ENCODE measurements at places on chromosomes 3 and 15.

DNA sequence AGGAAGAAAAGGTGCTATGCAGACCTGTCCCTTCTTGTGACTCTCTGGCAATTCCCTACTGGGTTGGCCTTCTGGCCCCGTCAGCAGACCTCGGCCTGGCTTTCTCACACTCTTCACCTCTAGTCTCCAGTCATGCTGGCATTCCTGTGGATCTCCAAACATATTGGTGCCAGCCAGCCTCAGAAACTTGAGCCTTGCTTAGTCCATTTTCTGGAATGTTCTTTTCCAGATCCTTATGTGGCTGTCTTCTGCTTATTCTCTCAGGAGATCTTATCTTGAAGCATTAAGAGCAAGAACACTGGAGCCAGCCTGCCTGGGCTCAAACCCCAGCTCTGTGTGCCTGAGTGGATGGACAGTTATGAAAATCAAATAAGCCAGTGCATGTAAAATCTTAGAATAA lies 88.2 kb upstream of the NTRK3 start:
- no peak for DNase-seq

GRCh38 chr15:33209575-33210481 lies 15.3 kb upstream of the FMN1 start:
- DNase-seq = no peak

GRCh38 chr3:24287755-24288450 lies 206.7 kb downstream of the THRB start:
- no peak for DNase-seq

DNA sequence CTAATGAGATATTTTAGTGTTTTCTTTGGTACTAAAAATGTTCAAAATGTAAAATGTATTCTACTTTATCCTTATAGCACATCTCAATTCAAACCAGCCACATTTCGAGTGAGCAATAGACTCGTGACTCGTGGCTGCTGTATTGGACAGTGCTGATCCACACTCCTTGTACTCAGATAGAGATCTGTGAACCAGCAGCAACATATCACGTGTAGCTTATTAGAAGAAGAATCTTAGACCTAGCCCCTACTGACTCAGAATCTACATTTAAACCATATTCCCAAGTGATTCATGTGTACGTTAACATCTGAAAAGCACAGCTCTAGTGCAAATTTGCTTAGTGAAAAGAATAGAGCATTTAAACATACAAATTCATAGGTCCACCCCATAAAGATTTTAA lies 130.9 kb downstream of the IL1RAP start:
- DNase-seq = no peak

- no peak for DNase-seq
Measured at GRCh38 chr3:141894524-141895176, 18.2 kb downstream of the ATP1B3 start.

DNA sequence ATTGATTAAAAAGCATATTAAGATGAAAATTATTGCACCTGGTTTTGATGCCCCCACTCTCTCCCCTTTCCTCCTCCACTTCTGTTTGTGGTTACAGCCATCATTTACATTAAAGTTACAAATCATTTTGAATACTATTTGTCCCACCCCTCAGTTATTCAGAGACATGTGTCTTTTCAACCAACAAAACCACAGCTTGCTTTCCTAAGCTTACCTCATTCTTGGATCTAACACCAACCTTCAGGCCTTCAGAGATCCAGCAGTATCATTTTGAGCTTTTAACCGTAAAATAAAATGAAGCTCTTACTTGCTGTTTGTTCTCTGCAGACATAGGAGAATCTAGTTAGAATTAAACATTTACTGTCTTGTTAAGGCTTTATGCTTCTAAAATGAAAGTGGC lies 4.7 kb downstream of the PXYLP1 start:
- no peak for DNase-seq

- DNase-seq = no peak
Measured at GRCh38 chr3:123066599-123066895, 278 bp upstream of the PDIA5 start.

GRCh38 chr3:194381460-194381875 lies 11.9 kb upstream of the LRRC15 start:
- DNase-seq = no peak

DNA sequence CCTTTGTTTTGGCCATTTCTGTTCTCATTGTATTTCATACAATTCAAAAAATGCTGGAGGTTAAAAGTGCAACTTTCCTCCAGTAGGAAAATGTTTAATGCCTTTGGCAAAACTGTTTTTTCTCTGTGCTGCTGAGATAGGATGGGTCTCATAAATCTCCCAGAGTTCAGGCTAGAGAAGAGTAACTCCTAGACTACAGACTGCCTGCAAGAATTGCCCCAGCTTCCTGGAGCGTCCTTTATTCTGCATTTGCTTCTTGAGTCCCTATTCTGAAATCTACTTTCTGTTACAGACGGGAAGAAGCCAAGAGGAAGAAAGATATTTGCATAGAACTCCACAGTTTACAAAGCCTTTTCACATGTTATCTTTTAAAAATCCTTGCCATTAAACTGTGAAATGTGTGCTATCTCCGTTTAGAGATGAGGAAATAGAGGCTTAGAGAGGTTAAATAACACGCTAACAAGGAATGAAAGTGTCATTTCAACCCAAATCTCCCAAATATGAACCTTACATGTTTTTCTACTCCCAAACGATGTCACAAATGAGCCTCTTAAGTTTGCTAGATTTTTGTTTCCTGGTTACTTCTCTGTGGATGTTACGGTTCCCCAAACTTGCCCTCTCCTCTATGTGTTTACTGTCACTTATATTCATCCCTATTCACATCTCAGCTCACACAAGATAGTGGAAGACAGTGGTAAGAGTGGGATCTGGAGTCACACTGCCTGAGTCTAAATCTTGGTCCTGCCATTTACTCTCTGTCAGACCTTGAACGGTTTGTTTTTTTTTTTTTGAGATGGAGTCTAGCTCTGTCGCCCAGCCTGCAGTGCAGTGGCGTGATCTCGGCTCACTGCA lies 17.4 kb downstream of the NANOGP8 start:
- no peak for DNase-seq

DNA sequence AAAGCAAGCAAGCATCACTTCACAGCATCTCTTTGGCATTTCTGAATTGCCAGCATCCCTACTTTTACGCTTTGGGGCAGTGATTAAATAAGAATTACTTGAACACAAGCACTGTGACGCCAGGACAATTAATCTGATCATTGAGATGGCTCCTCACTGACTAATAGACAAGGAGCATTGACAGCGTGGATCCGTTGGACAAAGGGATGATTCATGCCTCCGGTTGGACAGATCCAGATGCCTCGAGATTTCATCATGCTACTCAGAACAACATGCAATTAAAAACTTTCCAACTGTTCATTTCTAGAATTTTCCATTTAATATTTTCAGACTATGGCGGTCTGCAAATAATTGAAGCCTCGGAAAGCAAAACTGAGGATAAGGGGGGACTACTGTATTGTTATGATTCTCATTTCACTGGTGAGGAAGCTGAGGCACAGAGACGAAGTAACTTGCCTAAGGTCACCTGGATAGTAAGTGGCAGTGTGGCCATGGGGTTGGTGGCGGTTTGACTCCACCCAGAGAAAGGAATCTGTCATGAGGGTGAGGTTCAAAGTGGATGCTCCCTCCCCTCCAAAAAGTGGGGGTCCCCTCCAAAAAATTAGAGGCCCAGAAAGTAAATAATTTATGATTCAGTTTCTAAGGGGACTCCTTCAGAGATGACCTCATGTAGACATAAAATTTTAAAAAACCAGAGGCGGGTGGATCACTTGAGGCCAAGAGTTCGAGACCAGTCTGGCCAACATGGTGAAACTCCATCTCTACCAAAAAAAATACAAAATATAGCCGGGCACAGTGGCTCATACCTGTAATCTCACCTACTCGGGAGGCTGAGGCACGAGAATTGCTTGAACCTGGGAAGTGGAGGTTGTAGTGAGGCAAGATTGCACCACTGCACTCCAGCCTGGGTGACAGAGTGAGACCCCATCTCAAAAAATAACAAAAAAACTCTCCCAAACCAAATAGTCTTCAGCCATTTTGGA lies 12.3 kb upstream of the PGPEP1L start:
- DNase-seq = no peak

- no peak for DNase-seq
Measured at GRCh38 chr15:90262426-90262825, 3.0 kb upstream of the NGRN start.

GRCh38 chr15:22851513-22851912 lies 13.0 kb downstream of the NIPA2 start:
- DNase-seq = no peak

- no peak for DNase-seq
Measured at GRCh38 chr15:60396560-60396957, 1.2 kb downstream of the ANXA2 start.

- no peak for DNase-seq
Measured at GRCh38 chr3:144286235-144286910, 314.8 kb downstream of the DIPK2A start.

- no peak for DNase-seq
Measured at GRCh38 chr3:117490716-117491115, 781.1 kb downstream of the TUSC7 start.

- no peak for DNase-seq
Measured at GRCh38 chr3:11045536-11045935, 53.0 kb downstream of the SLC6A1 start.

- DNase-seq = no peak
Measured at GRCh38 chr15:42080186-42080918, 14.0 kb downstream of the PLA2G4D start.

- DNase-seq = no peak
Measured at GRCh38 chr15:73336756-73337155, 32.0 kb downstream of the HCN4 start.

- peak; percentile 69 for DNase-seq
Measured at GRCh38 chr3:13189639-13190377, 116.6 kb upstream of the IQSEC1 start.

GRCh38 chr3:37997342-37997741 lies 6.8 kb downstream of the VILL start:
- DNase-seq = no peak

- no peak for DNase-seq
Measured at GRCh38 chr3:81500039-81500438, 261.4 kb downstream of the GBE1 start.

GRCh38 chr15:31197497-31198414 lies 96.2 kb upstream of the TRPM1 start:
- no peak for DNase-seq

- DNase-seq = no peak
Measured at GRCh38 chr3:155747286-155747945, 2.5 kb upstream of the PLCH1 start.

GRCh38 chr3:147406028-147406931 lies at the start of gene ZIC4:
TSS of gene ZIC4 (minus strand) at chr3:147406543. CDS start at chr3:147402797, 3,746 bp downstream.
- DNase-seq = no peak

DNA sequence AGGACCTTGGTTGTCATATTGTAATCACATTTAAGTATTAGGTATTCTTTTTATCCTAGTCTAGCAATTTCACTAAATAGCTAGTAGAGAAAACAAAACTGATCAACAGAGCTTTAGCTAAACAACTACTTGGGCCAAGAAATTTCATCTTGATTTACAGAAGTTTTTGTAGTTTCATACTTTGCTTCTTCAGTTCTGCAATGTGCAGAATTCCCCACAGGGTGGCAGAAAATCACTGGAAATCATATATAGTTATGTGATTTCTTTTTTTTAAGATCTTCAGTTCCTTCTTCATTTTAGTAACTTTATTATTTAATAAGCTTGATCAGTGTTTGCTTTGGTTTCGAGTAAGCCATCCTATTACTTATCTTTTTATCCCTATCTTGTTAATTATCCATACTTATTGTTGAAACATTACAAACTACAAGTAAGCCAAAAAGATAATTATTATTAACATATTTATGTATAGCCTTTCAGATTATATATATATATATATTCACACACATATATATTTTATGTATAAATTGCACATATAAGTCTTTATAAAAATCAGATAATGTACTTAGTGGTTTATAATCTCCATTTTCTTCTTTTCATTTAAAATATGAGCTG lies 2.2 kb upstream of the BNIP2 start:
- DNase-seq = peak; percentile 57

DNA sequence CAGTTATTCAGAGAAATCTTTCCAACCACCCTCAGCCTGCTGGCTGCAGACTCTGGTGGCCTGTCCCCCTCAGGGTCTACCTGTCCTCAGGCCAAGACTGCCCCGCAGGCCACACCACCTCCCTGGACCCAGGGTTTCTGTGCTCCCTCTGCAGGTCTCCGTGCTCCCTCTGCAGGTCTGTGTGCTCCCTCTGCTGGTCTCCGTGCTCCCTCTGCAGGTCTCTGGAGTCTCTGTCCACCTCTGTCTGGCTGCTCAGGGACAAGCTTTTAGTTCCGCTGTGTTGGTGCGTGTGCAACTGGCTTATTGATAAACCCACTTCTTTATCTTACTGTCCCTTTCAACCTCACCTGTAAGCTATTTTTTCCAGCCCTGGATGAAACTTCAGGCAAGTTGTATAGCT lies 30.1 kb downstream of the BDH1 start:
- DNase-seq = no peak

- DNase-seq = no peak
Measured at GRCh38 chr3:178056868-178057267, 479.4 kb upstream of the KCNMB2 start.

GRCh38 chr3:126390201-126390600 lies 4.5 kb upstream of the CFAP100 start:
- DNase-seq = no peak

DNA sequence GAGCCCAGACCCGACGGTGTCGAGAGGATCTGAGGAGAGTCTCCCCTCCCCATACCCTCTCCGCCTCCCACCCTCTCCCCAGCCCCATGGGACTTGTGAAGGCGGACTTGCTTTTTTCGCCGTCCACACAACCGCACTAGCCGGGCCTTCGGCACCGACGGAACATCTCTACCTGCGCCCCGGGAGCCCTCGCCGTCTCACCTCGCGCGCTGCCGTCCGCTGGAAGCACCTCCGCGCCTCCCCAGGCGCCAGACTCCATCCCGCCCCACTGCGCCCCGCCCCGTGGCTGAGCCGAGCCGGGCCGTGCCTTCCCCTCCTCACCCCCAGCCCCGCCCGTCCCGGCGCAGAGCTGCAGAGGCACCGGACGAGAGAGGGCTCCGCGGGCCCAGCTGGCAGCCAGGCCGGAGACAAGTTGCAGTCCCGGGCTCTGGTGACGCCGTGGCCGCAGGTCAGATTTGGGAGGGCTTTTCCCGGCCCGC lies at the start of the genes DUOX1 and DUOXA1:
DUOX1 (plus strand) TSS at position 344 of the 479 bp plus-strand sequence. CDS start 1,973 bp downstream, outside the sequence.
DUOXA1 (minus strand) TSS at position 229 of the 479 bp plus-strand sequence. CDS start 6,865 bp downstream, outside the sequence.
- no peak for DNase-seq

- DNase-seq = no peak
Measured at GRCh38 chr15:101528108-101528916, 38.8 kb upstream of the PCSK6 start.

DNA sequence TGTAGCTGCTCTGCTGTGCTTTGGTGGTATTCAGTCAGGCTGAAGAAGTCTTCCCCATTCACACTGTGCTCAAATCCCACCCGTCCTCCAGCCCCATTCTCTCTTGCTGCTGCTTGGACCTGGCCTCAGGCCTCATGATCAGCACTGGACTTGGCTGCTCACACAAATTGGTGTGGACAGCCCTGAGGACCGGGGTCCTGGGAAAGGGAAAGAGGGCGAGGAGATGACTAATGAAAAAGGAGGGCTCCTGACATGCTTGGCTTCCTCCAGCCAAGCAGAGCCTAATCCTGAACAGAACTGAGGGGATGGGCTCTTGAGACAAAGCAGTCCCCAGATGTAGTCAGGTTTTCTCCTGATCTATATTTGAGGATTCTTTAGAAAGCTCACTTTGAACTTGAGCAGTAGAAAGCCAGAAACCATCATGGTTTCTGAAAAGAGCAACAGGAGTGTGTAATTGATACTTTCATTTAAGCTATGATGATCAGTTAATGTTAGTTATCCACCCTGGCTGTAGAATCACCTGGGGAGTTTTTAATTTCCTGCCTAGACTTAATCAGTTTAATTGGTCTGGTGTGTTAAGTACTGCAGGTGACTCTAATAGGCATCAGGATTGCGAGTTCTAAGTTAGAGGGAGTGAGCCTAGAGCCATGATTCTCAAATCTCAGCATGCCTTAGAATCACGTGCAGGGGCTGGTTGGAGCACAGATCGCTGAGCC lies 79.4 kb upstream of the THBS1 start:
- no peak for DNase-seq

GRCh38 chr3:127132876-127133275 lies 60.1 kb upstream of the PRR23E start:
- no peak for DNase-seq

Data from KG1 (cell line).